ENCODE measurements at places on chromosomes 11 and 22.

DNA sequence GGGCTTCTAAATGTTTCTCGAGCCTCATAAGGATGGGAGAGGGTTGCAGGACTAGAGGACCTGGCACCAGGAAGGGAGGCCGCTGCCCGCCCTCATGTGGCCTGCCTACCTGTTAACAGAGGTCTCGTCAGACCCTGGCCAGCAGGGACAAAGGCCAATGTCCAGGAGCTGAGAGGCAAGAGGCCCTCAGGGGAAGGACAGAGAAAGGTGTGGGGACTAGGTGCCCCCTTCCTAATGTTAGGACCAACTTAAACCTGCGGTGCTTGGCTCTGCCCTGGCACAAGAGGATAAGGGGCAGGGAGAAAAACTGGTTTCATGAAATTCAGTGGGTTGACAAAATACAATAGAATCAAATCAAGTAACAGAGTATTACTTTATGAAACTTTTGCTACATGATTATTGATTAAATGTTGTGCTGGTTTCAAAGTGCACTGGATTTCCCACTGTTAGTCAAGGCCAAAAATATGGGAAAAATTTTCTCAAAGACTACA, 20.0 kb upstream of the SYT12 start:
- DNase-seq: no peak

GRCh38 chr22:27882507-27883290, 36.4 kb downstream of the PITPNB start:
- DNase-seq: no peak

GRCh38 chr22:24878969-24879368, 67.5 kb downstream of the LHFPL7 start:
- no peak for DNase-seq

DNA sequence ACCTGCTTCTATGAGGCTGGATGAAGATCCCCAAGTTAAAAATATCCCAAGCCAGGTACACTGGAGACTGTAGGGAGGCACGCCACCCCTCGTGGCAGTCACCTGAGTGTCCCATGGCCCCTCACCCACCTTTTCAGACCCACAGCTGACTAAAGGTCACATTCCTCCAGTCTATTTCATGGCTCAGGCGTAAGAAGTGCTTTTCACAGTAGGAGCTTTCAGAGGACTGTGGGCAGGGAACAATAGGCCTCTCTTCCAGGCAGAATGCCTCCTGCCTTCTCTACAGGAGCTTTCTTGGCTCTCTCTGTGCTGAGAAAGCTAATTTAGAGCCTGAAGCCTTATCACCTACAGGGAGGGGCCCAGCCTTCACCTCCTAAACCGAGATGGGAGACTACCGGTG, 73.8 kb downstream of the C11orf58 start:
- no peak for DNase-seq

DNA sequence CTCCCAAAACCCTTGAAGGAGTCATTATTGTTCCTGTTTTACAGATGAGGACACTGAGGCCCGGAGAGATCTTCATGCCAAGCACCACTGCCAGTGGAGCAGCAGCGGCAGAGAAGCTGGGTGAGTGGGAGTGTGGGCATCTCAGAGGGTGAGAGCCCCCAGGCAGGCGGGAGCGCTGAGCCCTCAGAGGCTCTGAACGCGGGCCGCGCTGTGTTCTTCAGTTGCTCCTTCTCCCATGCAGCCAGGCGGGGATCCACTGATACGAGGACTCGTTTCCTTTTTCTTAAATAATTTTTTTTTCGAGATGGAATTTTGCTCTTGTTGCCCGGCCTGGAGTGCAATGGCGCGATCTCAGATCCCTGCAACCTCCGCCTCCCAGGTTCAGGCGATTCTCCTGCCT, 47.0 kb downstream of the TPBGL start:
- DNase-seq: no peak

- DNase-seq: no peak
These were observed 600.5 kb upstream of the TENM4 start for GRCh38 chr11:80041136-80042000.

DNA sequence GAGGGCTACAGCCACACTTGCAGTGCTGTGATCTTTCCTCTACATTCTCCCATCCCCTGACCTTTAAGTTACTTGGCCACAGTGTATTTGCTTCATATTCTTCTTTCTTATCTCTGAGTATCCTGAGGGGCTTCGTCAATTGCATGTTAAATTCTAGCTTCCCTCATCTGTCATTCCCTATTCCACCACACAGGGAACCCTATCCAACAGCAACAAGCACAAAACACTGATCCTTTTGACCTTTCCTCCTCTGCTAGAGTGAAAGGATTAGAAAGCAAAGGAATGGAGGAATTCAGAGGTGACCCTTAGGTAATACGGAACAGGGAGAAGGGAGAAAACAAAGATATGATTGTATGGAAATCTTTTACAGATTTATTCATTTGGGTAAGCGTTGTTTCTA, 1061.7 kb upstream of the TENM4 start:
- DNase-seq: no peak

- DNase-seq: no peak
These were observed 45.5 kb downstream of the KCNJ1 start for GRCh38 chr11:128821556-128821955.

GRCh38 chr22:21055880-21056319, 10.2 kb downstream of the LRRC74B start:
- peak; percentile 12 for DNase-seq

GRCh38 chr11:112844517-112844916, 116.7 kb upstream of the NCAM1 start:
- DNase-seq: no peak

- no peak for DNase-seq
These were observed 26.1 kb upstream of the CHRM4 start for GRCh38 chr11:46417711-46418110.

GRCh38 chr11:117862019-117862725, 14.3 kb downstream of the FXYD6 start:
- peak; percentile 27 for DNase-seq

DNA sequence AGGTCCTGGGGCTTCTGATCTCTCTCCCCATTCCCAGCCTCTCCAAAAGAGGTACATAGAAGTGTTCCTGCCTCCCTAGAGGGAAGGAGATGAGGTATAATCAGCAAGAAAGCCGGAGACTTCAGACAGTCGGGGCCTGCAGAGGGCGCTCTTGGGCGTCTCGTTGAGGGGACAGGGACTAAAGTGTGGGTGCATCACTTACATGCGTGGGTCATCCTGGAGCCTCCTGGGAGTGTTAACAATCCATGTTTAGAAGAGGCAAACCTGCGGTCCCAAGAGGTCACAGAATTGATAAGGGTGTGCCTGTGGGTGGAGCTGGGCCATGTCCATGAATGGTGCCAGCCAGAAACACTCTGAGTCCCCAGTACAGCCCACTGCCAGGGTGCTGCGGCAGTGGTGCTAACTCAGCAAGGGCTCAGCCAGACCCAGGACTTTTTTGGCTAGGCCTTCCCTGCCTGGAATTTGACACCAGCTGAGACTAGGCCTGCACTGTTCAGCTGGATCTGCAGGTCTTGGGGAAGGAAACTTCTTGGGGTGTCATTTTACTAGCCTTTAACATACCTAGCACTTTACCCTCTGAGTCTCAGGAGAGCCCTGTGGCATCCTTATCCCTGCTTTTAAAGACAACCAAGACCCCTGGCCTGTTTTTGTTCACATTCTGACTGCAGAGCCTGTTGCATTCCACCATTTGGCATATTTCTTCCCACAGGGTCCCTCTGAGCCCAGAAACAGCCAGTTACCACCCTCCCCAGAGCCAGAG, 5.5 kb downstream of the YDJC start:
- no peak for DNase-seq

- DNase-seq: no peak
These were observed 13.4 kb upstream of the B3GAT1 start for GRCh38 chr11:134425413-134425812.

DNA sequence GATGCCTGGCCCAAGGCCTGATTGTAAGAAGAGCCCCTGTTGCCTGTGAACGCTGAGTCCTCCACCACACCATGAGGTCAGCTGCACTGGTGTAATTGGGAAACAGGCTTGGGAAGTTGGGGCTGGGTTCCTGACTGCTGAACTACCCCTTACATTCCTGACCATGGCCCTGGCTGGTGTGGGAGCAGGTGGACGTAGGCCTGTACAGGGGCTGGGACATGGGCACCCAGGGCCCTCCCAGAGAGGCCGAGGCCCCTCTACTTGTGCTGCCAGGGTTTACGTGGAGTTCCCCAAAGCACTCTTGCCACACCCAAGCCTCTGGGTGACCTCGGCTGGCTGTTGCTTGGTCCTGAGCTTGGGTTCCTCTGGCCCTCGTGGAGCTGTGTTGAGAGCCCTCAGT, 5.4 kb downstream of the RELT start:
- DNase-seq: peak; percentile 65

- DNase-seq: peak; percentile 81
These were observed 6.4 kb upstream of the EHF start for GRCh38 chr11:34614344-34615104.

- no peak for DNase-seq
These were observed 113.5 kb downstream of the RRAS2 start for GRCh38 chr11:14245444-14245843.

DNA sequence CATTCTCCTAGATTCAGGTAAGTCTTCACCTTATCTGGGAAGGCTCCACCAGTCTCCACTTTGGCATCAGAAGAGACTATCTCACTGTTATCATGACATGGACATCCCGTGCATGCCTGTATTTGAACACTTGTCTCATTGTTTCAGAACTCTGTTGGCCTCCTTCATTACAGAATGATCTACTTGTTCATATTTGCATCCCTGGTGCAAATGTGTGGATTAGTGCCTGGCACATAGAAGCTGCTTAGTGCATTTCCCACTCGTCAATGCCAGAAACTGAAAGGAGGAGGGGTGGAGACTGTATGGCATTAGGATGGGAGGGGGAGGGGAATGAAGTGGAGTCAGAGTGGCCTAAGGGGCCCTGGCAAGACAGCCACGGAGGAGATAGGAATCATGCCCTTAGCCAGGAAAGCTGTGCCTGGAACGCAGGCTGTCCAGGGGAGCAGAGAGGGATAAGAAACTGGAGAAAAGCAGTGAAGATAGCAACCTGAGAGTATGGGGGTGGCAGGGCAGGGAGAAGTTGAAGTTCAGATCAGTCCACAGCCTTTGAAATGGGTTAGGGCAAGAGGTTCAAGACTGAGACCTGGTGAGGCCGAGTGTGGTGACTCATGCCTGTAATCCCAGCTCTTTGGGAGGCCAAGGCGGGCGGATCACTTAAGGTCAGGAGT, 53.8 kb upstream of the CAPRIN1 start:
- no peak for DNase-seq

DNA sequence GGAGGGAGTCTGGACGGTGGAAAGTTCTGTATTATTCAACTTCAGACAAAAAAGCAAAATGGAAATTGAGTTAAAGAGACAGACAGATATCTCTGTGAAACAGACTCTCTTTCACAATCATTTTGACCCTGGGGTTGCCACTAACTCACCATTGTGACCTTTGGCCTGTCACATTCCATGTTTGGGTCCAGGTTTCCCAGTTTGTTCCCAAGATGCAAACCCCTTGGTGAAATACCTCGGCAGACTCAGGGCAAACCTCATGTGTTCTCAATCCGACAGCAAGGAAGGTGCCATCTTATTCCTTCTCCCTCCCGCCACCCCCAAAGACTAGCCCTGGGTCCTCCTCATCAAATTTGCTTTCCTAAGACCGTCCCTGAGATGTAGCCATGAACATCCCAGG, 41.8 kb downstream of the GALNT18 start:
- DNase-seq: no peak

- peak; percentile 61 for DNase-seq
These were observed 555.8 kb downstream of the BUD13 start for GRCh38 chr11:116217006-116217405.

- no peak for DNase-seq
These were observed 25.5 kb downstream of the EMID1 start for GRCh38 chr22:29230972-29231875.

- no peak for DNase-seq
These were observed 146.3 kb downstream of the WNT7B start for GRCh38 chr22:45830531-45831245.

DNA sequence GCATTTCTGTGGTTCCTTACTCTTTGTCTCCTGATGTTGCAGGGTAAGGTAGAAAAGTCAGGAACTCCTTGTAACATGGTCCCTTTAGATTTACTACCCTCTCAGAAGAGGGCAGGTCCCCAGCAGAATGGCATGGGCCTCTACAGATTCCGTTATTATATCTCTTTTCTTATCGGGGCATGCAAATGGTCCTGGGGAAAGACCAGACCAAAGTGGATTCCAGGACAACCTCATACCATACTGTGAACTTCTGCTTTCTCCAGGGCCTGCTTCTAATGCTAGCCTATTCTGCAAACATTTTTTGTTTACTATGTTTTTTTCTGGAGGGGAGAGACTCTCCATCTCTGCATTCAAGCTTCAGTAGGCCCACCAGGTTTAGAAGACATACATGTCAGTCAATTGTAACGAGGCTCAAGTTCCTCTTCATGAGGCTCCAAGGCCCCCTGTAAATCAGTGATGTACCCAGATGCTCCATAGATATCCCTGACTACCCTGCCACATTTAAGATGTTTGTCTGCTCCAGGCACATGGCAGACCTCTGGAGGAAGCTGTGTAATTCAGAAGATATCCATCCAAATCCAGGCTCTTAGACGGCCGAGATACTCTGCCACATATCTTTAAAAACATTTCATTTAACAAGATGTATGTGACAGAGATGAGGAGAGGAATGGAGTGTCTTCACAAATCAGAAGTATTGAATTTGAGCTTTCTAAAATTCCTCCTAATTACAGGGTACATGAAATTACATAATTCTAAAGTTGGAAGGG, 8.5 kb upstream of the ME3 start:
- no peak for DNase-seq

DNA sequence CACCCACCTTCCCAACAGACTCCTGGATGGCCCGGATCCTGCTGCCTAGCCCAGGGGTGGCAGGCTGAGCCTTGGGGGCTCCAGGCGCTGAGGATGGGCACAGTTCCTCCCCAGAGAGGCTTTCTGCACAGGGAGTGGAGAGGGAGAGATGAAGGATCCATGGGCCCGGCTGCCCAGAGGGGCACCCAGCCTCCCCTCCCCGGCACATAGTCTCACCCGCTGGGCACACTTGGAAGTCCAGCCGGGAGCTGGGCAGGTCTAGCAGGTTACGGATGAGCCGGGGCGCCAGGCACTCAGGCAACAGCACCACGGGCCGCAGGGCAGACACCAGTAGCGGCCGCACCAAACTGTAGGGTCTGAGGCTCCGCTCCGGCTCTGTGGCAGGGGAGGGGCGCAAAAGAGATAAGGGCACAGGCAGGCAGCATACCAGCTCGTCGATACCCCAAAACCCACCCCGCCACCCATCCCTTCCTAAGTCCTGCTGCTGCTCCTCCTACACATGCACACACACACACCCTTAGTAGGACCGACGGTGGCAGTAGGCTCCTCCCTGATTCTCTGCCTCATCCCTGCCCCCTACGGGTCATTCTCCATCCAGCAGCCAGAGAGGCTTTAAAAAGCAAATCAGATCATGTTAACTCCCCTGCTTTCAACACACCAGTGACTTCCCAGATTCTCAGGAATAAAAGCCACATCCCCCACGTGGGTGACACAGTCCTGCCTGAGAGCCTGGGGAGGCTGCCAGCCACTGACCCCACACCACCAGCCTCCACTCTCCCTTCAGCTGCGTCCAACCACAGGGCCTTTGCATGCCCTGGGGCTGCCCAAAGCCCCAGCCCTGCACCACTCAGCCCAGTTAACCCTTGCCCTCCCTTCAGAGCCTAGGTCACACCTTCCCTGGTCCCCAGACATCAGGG, 6.5 kb upstream of the MFNG start:
- peak; percentile 86 for DNase-seq
